ENCODE measurements at places on chromosomes 11 and 22. TPM values are rescaled to one million over a fixed set of nuclear protein-coding genes. Genes with fewer than 3 reads are reported as not detected.

Gene OR5P2
- total RNA-seq = not detected

Gene TPCN2
- 13.0 TPM for total RNA-seq

Gene LDHAL6A
- not detected for total RNA-seq

Gene GLYATL2
- total RNA-seq = 0.33 TPM

Gene OR51B5
- 1.7 TPM for total RNA-seq

Gene GLB1L2
- total RNA-seq = 0.62 TPM

DNA sequence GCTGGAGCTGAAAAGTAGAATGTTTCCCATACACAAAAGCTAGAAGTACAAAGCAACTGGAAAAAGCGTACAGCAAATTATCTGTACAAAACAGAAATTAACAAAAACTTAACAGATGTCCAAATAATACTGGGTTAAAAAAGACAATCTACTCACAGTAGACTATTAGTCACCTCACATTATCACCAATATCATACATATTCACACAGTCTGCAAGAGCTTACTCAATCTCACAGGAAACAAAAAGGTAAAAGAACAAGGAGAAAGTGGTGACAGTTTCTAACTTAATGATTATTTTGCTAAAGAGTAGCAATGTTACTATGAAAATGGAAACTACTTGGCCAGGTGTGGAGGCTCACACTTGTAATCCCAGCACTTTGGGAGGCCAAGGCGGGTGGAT, 11.9 kb downstream of the CELF1 start:
- H3K27me3 ChIP-seq = no peaks in the 10 kb centered on the region
- H3K27ac ChIP-seq = peak overlapping the region; percentile 91
- peaks cover 38% of the 10 kb centered on the region for H3K4me1 ChIP-seq
- peak overlapping the region; percentile 37 for H3K4me3 ChIP-seq
- no peaks in the 10 kb centered on the region for H3K36me3 ChIP-seq
- DNase-seq = no peak

GRCh38 chr22:35900483-35901168, 128.0 kb downstream of the RBFOX2 start:
- no peaks in the 10 kb centered on the region for H3K27me3 ChIP-seq
- H3K4me3 ChIP-seq = no peak overlapping the region
- H3K27ac ChIP-seq = no peak overlapping the region
- no peaks in the 10 kb centered on the region for H3K36me3 ChIP-seq

- H3K4me3 ChIP-seq = no peak overlapping the region
- H3K27me3 ChIP-seq = no peaks in the 10 kb centered on the region
- peaks cover 25% of the 10 kb centered on the region for H3K4me1 ChIP-seq
- no peak overlapping the region for H3K27ac ChIP-seq
- peaks cover 13% of the 10 kb centered on the region for H3K36me3 ChIP-seq
Observed at GRCh38 chr11:130177782-130178181, 18.2 kb downstream of the ST14 start.

DNA sequence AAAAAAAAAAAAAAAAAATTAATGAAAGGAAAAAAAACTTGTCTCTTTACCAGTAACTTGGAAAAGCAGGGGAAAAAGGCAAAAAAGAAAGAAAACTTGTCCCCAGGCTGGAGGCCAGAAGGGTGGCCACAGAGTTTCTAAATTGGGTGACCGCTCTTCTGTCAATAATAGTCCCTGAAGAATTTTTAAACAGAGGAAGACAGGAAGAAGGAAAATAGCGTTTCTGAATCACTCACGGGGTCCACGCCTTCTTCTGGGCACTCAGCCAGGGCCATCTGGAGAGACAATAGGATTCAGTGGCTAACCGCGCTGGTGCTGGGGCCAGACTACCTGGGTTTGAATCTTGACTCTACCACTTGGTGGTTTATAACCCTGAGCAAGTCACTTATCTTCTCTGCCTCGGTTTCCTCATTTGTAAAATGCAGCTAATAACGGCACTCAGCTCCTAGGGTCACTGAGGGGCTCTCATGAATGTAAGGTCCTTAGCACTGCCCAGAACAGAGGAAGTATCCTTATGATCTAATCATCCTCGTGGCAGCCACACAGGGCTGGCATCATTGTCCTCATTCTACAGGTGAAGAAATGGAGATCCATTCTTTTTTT, 7.0 kb downstream of the C11orf86 start:
- no peaks in the 10 kb centered on the region for H3K27me3 ChIP-seq
- H3K27ac ChIP-seq = peak overlapping the region; percentile 52
- DNase-seq = peak; percentile 99
- peaks cover 28% of the 10 kb centered on the region for H3K4me1 ChIP-seq
- no peak overlapping the region for H3K4me3 ChIP-seq

- H3K27me3 ChIP-seq = no peaks in the 10 kb centered on the region
- no peak overlapping the region for H3K27ac ChIP-seq
- H3K4me3 ChIP-seq = no peak overlapping the region
- no peaks in the 10 kb centered on the region for H3K4me1 ChIP-seq
- H3K36me3 ChIP-seq = no peaks in the 10 kb centered on the region
- no peak for DNase-seq
Observed at GRCh38 chr22:46641811-46642266, 21.7 kb downstream of the GRAMD4 start.

GRCh38 chr22:40410272-40410671, 39.9 kb downstream of the SGSM3 start:
- no peaks in the 10 kb centered on the region for H3K27me3 ChIP-seq
- peaks cover 14% of the 10 kb centered on the region for H3K36me3 ChIP-seq
- peak; percentile 65 for DNase-seq
- no peak overlapping the region for H3K4me3 ChIP-seq

GRCh38 chr11:35313066-35313759, 106.1 kb downstream of the SLC1A2 start:
- H3K4me1 ChIP-seq = no peaks in the 10 kb centered on the region
- H3K27me3 ChIP-seq = no peaks in the 10 kb centered on the region
- no peaks in the 10 kb centered on the region for H3K36me3 ChIP-seq
- no peak overlapping the region for H3K27ac ChIP-seq

GRCh38 chr11:34975482-34975881, 59.1 kb downstream of the PDHX start:
- peaks cover 14% of the 10 kb centered on the region for H3K36me3 ChIP-seq
- H3K4me3 ChIP-seq = no peak overlapping the region
- peak overlapping the region; percentile 91 for H3K27ac ChIP-seq
- DNase-seq = no peak

DNA sequence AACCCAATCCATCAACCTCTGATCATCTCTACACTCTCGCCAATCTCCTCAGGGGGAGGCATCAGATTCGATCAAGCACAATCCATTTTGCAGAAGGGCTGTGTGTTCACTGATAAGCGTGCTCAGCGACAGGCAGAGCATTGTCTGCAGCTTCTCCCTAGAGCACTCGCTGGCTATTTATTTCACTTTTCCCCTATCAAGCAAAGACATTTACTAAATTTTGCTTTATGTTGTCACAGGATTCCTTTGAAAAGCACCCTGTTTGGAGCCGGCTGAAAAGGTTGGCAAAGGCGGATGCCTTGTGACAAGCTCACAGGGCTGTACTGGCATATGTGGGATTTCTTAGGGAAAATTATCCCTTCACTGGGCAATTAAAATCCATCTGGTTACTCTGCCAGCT, 1381.5 kb upstream of the TENM4 start:
- no peak for DNase-seq
- no peaks in the 10 kb centered on the region for H3K27me3 ChIP-seq
- H3K4me1 ChIP-seq = no peaks in the 10 kb centered on the region
- H3K4me3 ChIP-seq = no peak overlapping the region

GRCh38 chr11:43071338-43071737, 240.5 kb upstream of the API5 start:
- no peak overlapping the region for H3K4me3 ChIP-seq
- DNase-seq = no peak
- no peaks in the 10 kb centered on the region for H3K4me1 ChIP-seq
- no peak overlapping the region for H3K27ac ChIP-seq
- H3K27me3 ChIP-seq = no peaks in the 10 kb centered on the region

DNA sequence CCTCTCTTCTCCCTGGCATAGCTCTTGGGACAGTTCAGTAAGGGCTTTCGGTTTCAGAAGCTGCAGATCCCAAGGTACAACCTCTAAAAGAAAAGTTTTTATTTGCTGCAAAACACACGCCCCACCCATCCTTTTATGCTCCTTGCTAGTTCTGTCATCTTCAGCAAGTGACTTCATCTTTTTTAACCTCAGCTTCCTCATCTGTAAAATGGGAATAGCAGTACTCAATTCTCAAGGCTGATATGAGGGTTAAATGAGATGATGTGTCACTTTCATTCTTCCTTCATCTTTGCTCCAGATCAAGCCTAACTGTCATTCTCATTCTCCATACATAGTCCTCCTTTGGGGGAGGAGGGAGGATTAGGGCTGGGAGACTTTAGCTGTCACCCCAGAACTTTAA, 90.0 kb upstream of the ALX4 start:
- DNase-seq = no peak
- no peaks in the 10 kb centered on the region for H3K4me1 ChIP-seq
- H3K36me3 ChIP-seq = no peaks in the 10 kb centered on the region
- H3K27ac ChIP-seq = no peak overlapping the region
- peaks cover 34% of the 10 kb centered on the region for H3K27me3 ChIP-seq
